Karpas-422 (cell line): ENCODE measurements at places on chromosomes 11 and 22.

GRCh38 chr11:62728171-62728988 lies at the start of gene TTC9C:
TTC9C (plus strand) TSS chr11:62728486; CDS start chr11:62728849, 363 bp downstream.
- peak; percentile 93 for DNase-seq

- DNase-seq: no peak
Measured at GRCh38 chr11:44572884-44573283, 7.4 kb downstream of the CD82 start.

- no peak for DNase-seq
Measured at GRCh38 chr11:15737320-15737719, 619.0 kb downstream of the SOX6 start.

DNA sequence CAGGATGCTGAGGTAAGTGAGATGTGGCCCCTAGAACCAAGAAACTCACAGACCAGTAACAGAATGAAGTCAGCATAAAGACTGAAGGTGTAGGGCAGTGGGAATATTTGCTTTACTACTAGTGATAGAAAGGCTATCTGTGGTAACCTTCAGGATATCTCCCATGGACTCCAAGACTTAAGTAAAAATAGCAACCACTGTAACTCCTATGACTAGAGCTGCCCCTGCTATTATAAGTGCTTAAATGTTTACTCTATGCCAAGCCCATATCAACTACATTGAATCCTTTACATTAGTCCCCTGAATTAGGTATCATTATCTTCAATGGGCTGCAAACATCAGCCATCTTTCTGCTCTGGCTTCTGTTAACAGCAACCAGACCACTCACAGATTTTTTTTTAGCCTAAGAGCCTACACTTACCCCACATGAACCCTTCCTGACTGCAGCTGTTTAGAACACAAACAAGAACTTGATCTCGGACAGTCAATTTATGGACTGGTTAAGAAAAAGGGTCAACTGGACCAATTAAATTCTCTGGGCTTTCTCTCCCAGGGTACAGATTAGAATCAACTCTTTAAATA lies 335.1 kb upstream of the API5 start:
- DNase-seq: no peak

GRCh38 chr22:37904572-37905533 lies 1.2 kb upstream of the MICALL1 start:
- peak; percentile 27 for DNase-seq

DNA sequence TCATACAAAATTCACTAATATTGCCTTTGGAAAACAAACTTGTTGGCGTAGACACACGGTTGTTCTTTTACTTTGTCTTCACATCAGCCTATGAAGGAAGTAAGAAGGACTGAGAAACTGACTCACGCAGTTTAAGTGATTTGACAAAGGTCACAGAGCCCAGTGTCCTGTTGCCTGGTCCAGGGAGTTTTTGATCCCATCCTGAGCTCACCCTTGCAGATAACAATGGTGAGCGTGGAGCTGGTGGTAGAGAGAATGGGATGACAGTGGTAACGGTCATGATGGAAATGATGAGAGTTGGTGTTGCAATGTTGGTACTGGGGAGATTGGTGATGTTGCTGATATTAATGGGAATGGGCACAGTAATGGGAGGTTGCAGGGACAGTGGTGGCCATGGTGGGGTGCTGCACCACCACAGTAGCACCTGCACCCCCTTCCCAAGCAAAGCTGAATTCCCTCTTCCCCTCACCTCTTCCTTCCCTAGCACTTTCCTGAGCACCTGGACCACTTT lies 22.0 kb downstream of the CREB3L1 start:
- DNase-seq: no peak

- DNase-seq: no peak
Measured at GRCh38 chr22:41360126-41360525, 21.6 kb upstream of the TEF start.

DNA sequence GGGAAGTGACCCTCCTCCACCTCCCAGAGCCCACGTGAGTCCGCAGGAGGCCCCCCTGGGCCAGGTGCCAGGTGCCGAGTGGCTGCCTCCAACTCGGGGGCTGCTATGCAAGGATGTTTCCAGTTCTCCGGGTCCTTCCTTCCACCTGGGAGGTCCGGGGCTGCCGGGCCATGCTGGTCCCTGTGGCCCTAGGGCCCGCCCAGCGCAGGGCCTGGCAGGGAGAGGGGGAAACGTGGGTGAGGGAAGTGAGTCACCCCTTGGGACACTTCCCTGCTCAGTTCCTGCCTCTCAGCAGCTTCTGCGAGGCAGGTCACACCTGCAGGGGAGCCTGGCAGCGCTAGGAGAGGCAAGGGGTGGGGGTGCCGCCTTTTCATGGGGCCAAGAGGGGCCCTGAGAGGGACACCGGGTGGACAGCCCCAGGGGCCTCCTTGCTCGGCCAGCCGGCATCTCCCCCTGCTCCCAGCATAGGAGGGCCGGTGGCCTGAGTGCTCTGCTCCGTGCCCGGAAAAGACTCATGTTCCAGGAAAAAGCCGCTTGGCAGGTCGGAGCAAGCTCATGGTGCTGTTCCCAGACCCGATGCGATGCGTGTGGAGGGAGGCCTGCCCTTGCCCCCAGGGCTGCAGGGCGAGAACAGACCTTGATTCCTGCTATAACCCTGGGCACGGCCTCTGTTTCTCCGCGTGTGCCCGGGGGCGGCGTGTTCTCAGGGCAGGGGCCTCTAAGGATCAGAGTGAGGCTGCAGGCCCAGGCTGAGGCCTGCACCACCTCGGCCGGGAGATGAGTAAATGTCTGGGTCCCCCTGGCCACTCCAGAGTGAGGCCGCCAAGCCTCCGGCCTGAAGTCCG lies 30.3 kb upstream of the WNT7B start:
- DNase-seq: no peak

GRCh38 chr11:84396521-84396920 lies 1110.4 kb upstream of the CCDC90B start:
- no peak for DNase-seq

- no peak for DNase-seq
Measured at GRCh38 chr11:71178076-71178475, 74.3 kb downstream of the SHANK2 start.

DNA sequence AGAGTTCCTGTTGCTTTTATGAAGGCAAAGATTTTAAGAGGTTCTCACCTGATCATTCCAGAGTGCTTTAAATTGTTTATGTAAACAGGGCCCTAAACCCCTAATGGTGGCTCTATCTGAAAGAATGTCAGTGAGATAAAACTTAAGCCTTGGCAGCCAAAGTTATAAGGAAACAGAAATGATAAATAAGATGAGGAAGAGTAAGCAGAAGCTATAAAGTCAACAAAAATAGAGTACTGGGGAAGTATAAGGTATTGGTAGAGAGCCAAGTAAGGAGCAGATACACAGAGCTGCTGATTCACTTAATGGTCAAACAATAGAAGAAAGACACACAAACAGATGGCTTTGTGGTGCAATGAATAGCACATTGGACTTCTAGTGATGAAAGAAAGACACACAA lies 37.9 kb downstream of the TMPRSS5 start:
- DNase-seq: no peak

GRCh38 chr11:84012171-84012826 lies 726.1 kb upstream of the CCDC90B start:
- no peak for DNase-seq

DNA sequence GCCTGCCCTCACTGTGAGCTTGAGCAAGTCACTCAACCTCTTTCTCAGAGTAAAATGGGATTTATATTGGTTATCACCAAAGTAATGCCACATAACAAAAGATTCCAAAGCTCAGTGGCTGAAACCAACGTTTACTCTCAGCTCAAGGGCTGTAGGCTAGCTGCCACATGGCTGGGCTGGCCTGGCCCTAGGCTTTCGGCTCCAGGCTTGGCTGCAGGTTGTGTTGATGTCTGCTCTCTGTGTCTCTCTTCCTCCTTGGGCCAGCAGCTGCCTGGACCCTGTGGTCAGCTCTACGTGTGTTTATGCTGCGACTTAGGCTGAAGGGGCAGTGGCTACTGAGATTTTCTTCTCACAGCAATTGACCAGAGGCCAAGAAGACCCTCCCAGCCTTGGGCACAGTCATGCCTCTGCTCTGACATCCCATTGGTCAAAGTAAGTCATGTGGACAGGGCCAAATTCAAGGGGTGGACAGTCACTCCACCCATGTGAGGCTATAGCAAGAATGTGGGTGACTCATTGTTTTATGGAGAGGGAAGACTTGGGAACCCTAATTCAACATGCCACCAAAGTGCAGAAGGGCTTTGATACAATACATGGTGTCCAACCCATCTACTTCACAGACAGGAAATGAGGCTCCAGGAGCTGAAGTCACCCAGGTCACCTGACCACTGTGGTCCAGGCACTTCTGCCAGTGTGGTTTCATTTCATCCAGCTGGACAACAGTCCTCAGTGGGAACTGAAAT lies 90.6 kb downstream of the TSPAN18 start:
- no peak for DNase-seq

DNA sequence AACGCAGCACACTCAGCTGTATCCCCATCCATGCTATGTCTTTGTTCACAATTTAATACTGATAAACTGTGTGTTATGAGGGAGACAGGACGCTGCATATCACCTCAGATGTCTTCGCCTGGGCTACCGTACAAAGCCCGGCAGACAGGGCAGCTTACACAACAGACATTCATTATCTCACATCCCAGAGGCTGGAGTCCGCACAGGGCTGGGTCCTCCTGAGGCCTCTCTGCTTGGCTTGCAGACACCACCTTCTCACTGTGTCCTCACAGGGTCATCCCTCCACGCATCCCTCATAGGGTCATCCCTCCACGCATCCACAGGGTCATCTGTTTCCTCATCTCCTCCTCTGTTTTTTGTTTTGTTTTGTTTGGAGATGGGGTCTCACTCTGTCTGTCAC lies 61.2 kb downstream of the SHANK2 start:
- DNase-seq: no peak

DNA sequence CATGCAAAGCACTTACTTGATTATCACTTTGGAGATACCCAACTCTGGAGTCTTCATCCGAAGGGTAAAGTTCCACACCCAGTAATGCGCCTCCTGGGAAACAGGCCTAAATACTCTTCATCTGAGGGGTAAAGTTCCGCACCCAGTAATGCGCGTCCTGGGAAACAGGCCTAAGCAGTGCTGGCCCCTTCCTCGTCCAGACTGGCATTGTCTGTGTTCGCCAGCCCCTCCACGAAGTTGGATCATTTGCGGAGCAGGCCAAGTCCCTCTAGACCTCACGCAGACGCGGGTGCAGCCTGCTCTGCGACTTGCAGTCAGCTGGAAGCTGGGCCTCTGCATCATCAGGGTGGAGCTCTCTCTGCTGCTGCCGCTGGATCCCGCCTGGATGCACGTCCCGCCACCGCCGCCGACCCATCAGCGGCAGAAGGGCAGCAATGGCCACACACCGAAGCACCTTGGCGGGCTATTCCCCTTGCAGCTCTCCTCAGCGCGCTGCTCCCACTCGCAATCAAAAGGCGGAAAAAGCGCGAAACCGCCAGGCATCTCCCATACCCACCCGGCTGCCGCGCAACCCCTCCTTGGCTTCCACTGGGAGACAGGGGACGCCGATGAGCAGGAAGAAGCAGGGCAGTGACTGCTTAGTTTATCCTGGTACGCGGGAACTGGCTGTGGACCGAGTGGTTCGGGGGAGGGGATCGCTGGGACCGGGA lies 34.1 kb upstream of the GLYATL1 start:
- DNase-seq: no peak

GRCh38 chr11:67268081-67268961 lies 2.0 kb downstream of the GRK2 start:
- peak; percentile 89 for DNase-seq

DNA sequence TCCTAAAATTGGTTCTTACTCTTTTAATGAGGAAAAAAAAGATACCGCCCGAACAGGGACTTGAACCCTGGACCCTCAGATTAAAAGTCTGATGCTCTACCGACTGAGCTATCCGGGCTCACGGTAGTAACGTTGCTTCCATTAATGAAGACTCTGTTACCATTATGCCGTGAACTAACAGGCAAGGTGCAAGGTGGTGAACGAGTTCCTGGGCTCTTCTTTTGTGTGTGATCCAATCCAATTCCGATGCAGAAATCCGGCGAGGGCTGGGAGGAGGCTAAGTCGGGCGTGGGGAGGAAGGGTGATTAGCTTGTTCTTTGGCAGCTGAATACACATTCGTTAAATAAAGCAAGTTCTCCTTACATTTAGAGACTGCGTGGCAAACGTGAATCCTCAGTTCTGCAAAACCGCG lies 49.0 kb downstream of the OR4D9 start:
- DNase-seq: peak; percentile 92

GRCh38 chr22:31583861-31584485 lies 78.0 kb downstream of the PISD start:
- DNase-seq: no peak

- DNase-seq: no peak
Measured at GRCh38 chr22:26593763-26594162, 3.8 kb upstream of the TPST2 start.

GRCh38 chr11:70747921-70748320 lies 349.6 kb downstream of the CTTN start:
- DNase-seq: no peak

DNA sequence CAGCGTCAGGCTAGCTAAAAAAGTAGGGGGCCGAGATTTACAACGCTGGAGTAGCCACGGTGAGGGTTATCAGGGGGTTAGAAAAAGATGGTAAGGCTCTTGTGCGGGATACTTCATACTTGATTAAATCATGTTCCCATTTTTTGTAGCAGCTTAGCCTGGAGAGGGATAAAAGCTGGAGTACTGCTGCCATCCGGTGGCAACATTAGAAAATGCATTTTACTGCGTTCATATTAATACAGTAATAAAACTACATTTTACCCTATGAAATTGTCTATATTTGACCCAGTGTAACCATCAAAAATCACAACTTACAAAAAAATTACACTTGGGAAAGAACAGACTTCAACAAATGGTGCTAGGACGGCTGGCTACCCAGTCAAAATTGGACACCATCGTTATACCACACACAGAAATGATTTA lies 17.3 kb downstream of the RPUSD4 start:
- peak; percentile 72 for DNase-seq

DNA sequence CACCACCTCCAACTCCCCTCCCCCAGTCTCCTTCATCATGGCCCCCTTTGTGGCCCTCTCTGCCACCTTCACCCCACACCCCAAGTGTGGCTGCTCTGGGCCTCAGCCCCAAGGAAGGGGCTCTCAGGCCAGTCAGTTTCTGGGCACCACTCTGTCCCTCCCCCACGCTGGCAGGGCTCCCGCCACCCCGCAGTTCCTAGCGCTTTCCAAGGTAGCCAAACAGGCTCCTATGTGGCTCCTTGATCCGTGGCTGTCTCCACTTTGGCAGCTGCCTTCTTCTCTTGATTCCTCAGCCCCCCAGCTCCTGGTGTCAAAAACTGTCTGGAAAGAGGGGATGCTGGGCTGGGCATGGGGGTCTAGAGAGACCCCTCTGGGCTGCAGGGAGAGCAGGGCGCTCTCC lies 10.4 kb upstream of the CACNA1I start:
- DNase-seq: no peak
